ENCODE measurements at places on chromosomes 2 and 18.

DNA sequence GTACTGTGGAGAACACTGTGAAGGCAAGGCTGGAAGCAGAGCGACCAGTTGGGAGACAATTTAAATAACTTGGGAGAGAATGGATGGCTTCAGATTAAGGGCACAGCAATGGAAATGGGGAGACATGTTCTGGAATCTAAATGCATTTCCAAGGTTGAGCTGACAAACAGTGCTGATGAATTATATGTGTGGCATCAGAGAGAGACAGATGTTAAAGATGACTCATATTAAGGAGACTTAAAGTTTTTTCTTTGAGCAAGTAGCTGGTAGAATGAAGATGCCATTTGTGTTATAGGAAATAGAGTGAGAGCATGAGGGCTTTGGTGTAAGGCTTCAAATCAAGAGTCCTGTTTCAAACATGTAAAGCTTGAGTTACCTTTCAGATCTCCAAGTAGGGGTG is 441.8 kb downstream of the SETBP1 start:
- no peak for DNase-seq

DNA sequence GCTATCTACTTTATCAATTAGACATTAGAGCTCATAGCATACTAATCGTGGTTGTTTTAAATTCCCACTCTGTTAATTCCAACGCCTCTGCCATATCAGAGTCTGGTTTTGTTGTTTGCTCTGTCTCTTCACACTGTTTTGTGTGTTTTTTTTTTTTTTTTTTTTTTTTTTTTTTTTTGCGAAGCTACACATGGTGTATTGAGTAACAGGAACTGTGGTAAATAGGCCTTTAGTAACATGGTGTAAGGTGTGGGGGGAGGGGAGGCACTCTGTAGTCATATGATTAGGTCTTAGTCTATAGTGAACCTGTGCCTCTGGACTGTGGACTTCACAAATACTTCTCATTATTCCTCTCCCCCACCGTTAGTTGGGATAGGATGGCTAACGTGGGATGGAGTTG is 370.7 kb upstream of the RAB12 start:
- no peak for DNase-seq

- no peak for DNase-seq
Measured at GRCh38 chr18:62343316-62343715, 18.2 kb downstream of the TNFRSF11A start.

GRCh38 chr2:50215736-50216135 is 816.2 kb downstream of the NRXN1 start:
- no peak for DNase-seq

DNA sequence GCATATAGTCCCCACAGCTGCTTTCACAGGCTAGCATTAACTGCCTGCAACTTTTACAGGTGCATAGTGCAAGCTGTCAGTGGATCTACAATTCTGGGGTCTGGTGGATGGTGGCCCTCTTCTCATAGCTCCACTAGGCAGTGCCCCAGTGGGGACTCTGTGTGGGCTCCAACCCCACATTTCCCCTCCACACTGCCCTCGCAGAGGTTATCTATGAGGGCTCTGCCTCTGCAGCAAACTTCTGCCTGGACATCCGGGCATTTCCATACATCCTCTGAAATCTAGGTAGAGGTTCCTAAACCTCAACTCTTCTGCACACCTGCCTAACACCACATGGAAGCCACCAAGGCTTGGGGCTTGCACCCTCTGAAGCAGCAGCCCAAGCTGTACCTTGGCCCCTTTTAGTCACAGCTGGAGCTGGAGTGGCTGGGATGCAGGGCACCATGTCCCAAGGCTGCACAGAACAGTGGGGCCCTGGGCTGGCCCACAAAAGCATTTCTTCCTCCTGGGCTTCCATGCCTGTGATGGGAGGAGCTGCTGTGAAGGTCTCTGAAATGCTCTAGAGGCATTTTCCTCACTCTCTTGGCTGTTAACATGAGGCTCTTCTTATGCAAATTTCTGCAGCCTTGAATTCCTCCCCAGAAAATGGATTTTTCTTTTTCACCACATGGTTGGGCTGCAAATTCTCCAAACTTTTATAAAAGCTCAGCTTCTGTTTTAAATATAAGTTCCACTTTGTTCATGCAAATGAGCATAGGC is 59.3 kb downstream of the KDM3A start:
- DNase-seq, result no peak

- no peak for DNase-seq
Measured at GRCh38 chr2:19574778-19575260, 216.4 kb upstream of the OSR1 start.

- no peak for DNase-seq
Measured at GRCh38 chr2:133977405-133977804, 276.5 kb upstream of the MGAT5 start.

DNA sequence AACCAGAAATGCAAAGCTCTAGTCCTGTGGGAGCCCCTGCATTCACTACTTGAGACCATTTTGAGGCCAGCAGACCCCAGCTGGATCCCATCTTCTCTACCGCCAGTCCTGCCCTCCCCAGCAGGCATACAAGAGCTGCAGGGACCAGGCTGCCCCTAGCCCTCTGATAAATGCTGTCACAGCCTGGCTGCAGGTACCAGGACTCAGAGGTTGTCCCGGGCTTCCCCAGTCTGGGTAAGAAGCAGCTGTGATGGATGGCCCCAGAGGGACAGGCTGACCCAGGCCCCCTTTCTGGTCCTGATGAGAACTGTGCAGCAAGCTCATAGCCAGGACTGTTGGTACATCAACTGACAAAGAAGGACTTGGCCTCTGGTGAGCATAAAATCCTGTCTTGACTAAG is 132.9 kb upstream of the APCDD1 start:
- DNase-seq, result no peak

- no peak for DNase-seq
Measured at GRCh38 chr2:176174382-176174823, 14.1 kb upstream of the HOXD1 start.

GRCh38 chr2:14479486-14479885 is 153.0 kb upstream of the LRATD1 start:
- DNase-seq, result no peak

- no peak for DNase-seq
Measured at GRCh38 chr2:131034122-131035051, 58.9 kb downstream of the FAM168B start.

- no peak for DNase-seq
Measured at GRCh38 chr2:8643250-8643995, 38.4 kb upstream of the ID2 start.

GRCh38 chr2:23609254-23609653 is 224.3 kb downstream of the KLHL29 start:
- DNase-seq, result no peak

- no peak for DNase-seq
Measured at GRCh38 chr2:174399171-174399570, 3.6 kb downstream of the SCRN3 start.

DNA sequence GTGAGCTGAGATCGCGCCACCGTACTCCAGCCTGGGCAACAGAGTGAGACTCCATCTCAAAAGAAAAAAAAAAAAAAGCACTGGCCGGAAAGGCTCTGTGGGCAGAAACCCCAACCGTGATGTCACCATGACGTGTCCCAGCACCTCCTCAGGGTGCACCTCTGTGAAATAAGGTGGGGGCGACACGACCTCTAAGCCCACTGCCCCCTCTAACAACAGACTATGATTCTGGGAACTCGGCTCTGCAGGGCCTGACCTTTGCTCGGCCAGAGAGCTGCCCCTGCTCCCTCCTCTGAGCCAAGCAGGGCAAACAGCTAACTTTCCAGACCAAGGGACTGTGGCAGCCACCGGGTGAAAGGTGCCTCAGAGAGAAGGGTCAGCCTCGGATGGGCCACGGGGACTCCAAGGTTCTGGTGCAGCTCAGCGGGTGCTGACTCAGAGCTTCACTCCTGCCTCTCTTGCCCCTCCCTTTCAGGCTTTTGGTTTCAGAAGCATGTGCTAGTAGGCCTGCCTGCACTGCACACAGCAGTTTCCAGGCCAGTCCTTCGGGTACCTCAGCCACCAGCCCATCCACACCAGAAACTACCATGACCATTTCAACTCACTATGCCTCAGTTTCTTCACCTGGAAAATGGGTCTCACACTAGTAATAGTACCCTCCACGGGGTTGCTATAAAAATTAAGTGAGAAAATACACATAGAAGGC is 8.0 kb downstream of the TMBIM1 start:
- peak; percentile 35 for DNase-seq

GRCh38 chr2:39679805-39680204 is 14.1 kb downstream of the TMEM178A start:
- DNase-seq, result no peak

DNA sequence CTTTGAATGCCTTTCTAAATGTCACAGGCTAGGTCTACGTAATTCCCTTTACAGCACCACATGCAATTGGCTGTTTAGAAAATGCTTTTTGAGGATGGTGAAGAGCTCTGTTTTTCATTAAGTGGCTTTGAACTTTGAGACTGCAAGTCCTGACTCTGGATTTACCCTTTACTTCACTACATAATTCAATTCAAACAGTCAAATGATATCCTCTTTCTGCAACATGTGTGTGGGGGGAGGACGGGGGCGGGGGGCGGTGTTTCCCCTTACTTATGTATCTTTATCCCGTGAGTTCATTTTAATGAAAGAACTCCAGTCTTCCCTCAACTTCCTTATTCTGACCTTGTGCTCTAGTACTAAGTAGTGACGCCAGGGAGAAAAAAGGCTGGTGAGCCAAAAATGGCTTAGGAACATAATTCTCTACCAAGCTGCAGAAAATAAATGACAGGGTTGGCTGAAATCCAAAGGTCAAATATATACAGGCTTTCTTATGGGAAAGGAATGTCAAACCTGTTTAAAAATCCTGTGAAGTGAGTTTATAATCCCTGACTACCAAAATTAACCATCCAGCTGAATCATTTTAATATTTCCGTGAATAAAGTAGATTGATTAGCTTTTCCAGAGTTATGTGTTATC is 119.6 kb downstream of the SLC8A1 start:
- DNase-seq, result no peak

- DNase-seq, result no peak
Measured at GRCh38 chr2:145751629-145752028, 1231.7 kb upstream of the ZEB2 start.
